ENCODE measurements at places on chromosomes 2 and 18.

GRCh38 chr2:229348128-229348527 is 77.0 kb upstream of the PID1 start:
- no peak for DNase-seq

GRCh38 chr18:2994603-2995432 is 18.1 kb downstream of the LPIN2 start:
- no peak for DNase-seq

- DNase-seq = no peak
Observed at GRCh38 chr18:2540575-2540974, 30.7 kb downstream of the METTL4 start.

DNA sequence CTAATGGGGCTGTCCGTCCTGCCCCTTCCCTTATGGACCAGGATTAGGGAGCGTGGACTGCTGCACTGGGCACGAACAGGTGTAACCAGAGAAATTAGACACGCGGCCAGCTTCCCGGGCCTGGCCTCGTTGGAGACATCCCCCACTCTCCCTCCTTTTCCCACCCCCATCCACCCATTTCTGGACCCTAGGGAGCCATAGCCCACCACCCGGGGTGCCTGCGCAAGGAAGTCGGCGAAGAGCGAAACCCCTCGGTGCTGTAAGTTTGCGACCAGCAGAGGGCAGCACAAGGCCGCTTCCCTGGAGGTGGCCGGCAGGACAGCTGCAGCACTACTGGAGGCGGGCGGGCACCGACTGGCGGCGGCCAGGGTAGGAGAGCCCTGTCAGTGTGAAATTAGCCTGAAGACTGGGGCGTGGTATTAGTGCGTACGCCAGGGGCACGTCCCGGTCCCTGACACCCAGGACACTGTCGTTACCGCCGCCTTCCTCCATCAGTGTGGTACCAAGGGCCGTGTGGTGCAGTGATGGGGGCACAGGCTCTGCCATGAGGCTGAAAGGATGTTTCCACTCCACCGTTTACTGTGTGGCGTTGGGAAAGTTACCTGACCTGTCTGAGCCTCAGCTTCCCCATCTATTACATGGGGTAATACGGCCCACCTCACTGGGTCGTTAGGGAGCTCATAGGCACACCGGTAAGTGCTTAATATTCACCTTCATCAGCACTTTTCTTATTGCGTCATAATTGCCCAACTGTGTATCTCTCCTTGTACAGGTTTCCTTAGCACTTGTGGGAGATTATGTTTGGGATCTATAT is 36.0 kb upstream of the CD207 start:
- DNase-seq = peak; percentile 84

DNA sequence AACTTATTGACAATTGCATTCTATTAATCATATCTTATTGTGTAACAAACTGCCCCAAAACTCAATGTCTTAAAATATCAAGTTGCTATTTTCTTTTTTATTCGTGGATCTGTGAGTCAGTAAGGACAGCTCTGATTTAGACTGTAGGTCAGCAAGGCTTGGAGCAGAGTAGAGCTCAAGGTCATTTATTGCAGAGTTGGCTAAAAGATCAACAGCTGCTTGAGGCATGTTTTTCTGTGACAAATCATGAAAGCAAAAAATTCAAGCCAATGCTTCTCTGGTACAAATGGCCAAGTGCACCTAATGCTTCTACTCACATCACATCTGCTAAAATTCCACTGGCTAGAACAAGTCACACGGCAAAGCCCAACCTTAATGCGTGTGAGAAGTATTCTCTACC is 497.7 kb upstream of the LRATD1 start:
- no peak for DNase-seq

DNA sequence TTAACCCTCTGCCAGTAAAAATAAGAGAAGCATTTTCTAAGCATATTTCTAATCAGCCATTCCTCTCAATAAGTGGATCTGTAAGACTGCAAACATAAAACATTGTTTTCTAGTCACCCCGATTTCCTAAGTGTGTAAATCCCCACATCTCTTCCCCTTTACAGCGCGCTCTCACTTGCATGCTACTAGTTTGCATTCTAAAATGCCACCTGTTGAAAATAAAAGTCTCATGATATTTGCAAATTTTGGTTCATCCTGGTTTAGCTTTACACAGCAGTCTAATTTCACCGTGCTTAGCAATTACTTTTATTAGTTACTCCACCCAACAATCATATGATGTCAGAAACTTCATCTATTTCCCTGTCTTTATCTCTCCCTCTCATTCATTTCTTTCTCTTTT is 1230.7 kb upstream of the ZEB2 start:
- no peak for DNase-seq

DNA sequence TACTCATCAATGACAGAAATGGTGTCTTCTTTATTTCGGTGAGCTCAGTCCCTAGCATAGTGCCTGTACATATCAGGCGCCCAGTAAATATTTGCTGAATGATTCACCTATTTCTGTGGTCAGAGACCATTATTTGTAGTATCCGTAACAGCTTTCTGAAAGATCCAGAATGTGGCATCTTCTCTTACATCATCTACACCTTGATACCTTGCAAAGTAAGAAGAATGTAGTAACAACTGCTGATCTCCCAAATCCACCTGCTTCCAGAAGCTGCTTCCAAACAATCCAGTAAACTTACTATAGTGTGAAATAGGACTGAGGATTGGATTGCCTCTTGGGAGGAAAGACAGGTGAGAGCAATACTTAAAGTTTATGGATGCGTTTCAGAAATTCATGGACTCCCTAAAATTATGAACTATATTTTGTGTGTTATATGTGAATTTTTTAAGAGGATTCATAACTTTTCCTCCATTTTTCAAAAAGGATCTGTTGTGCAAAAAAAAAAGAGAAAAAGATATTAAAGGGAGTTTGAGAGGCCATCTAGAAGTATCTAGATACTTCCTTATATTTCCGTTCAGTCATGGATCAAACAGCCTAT is 945 bp upstream of the ASXL2 start:
- DNase-seq = peak; percentile 46

GRCh38 chr18:73842795-73843394 is 304.7 kb downstream of the FBXO15 start:
- DNase-seq = peak; percentile 48

DNA sequence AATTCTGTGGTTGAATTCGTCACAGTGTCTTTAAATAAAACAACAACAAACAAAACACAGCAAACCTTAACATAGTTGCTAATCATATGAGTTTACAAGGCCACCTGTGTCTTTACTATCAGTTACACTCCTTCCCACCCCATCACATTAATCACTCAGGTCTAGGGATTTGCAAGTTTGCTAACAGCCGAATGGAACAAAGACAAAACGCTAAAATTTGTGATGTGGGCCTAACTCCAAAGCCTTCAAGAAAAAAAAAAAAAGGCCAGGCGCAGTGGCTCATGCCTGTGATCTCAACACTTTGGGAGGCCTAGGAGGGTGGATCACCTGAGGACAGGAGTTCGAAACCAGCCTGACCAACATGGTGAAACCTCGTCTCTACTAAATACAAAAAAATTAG is 566 bp upstream of the POLI start:
- DNase-seq = no peak

GRCh38 chr2:186560254-186560653 is 29.6 kb upstream of the ITGAV start:
- no peak for DNase-seq

DNA sequence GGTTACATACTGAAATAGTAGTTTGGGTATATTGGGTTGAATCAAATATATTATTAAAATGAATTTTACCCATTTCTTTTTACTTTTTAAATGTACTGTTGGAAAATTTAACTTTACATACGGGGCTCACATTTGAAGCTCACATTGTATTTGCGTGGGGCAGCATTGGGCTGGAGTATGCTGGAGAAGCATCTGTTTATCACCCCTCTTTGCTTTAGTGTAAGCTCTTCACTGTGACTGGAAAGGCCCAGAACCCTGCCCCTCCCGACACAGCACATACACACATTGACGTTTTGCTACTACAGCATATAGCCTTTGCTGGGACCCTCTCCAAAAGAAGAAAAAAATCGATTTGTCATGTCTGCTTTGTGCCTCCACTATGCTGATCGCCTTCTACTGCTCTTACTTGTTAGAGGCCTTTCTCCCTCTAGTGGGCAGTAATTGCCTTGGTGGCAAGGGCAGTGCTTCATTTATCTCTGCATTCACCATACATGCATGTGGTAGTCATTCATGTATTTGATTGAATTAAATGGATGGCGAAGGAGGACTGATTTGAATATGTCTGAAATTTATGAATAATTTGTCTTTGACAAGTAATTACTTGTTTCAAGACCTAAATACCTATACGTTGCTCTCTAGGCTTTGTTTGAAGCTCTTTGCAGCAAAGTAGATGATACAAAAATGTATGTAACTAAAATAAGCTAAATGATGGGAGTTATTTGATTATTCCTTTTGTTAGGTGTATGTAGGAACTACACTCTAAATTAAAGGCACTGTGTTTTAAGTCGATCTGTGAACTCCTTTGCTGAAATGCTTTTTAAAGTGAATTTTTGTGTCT is 37.4 kb downstream of the VAPA start:
- DNase-seq = peak; percentile 23

- DNase-seq = no peak
Observed at GRCh38 chr2:172877826-172878225, 142.2 kb downstream of the RAPGEF4 start.

GRCh38 chr2:118622913-118623312 is 224.5 kb downstream of the EN1 start:
- no peak for DNase-seq

DNA sequence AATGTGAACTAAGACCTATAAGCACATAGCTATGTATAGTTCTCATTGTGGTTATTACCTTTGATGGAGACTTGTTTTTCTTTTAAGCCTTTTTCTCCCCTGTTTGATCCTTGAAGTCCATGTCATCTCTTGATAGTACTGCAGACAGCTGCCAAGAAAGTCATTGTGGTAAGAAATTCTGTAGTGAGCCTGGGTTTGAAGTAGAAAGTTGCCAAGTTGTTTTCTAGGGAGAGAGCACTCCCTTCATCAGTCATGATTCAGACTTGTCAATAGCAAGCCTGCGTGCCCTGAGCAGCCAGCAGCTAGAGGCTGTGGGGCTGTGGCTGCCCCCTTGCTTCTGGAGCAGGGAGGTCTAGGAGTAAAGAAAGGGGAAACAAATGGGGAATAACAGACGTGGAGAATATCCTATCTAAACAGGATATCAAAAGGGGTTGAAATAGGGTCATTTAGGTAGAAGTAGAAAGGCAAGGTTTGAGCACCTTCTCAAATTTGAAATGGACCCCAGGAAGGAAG is 8.4 kb downstream of the SP5 start:
- no peak for DNase-seq

GRCh38 chr2:69205491-69205890 is 181.5 kb downstream of the GFPT1 start:
- DNase-seq = no peak

DNA sequence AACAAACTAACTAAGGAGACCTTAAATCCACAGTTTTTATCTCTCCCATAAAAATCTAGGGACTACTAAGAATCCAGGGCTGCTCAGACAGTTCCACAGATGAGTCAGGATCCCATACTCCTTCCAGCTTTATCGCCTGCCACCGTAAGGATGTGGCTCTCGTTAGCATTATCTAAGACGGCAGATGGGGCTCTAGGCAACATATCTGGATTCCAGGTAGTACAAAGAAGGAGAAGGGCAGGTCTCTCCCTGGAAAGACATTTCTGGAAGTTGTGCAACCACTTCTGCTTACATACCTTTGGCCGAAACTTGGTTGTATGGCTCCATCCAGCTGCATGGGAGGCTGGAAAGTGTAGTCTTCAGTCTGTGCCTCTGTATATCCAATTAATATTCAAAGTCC is 149.4 kb downstream of the SP3 start:
- DNase-seq = no peak

DNA sequence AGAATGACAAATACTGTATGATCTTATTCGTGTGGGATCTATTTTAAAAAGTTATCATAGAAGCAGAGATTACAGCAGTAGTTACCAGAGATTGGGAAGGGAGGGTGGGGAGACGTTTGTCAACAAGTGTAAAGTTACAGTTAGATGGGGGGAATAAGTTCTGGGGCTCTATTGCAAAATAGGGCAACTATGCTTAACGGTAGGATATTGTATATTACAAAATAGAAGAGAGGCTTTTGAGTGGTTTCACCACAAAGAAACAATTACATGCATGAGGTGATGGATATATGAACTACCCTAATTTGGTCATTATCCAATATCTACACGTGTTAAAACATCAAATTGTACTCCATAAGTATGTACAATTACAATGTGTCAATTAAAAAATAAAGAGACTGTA is 123.4 kb upstream of the NOSTRIN start:
- no peak for DNase-seq

- DNase-seq = no peak
Observed at GRCh38 chr2:54434229-54434628, 21.9 kb upstream of the SPTBN1 start.

DNA sequence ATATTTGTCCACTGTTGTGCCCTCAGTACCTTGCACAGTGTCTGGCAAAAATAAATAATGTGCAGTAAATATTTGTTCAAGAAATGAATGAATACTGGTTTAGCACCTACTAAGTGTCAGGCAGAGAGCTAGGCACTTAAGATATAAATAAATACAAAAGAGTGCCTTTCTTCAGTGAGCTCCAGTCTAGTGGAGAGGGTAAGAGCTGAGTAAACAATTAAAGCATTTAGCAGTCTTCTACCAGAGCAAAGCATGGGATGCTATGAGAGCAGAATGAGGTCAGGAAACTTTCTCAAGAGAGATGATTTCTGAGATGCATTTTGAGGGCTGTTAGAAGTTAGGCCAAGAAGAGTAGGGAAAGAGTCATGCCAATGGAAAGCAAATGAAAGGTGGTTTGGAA is 314.7 kb downstream of the DSC3 start:
- DNase-seq = no peak

DNA sequence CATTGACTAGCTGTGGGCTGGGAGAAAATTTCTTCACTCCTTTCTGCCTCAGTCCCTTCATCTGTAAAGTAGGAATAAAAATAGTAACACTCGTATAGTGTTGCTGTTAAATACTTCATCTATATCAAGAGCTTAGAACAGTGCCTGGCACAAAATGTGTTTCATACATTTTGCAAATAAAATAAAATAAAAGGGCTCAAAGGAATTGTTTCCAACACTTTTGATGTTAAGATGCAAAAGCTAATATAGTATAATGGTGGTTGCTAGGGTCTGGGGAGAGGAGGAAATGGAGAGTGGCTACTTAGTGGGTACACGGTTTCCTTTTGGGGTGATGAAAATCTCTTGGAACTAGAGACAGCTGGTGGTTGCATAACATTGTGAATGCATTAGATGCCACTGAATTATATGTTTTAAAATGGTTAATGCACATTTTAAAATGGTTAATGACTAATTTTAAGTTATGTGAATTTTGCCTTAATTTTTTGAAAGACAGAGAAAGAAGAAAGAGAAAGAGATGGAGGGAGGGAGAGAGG is 542.1 kb upstream of the ID2 start:
- no peak for DNase-seq

- DNase-seq = no peak
Observed at GRCh38 chr2:152646775-152647174, 70.5 kb downstream of the PRPF40A start.

GRCh38 chr2:219490600-219491130 is 8.0 kb upstream of the GMPPA start:
- DNase-seq = no peak

- DNase-seq = no peak
Observed at GRCh38 chr18:9156604-9157249, 20.1 kb downstream of the ANKRD12 start.
